IMR-90 (cell line): ENCODE measurements at places on chromosomes 2 and 18.

DNA sequence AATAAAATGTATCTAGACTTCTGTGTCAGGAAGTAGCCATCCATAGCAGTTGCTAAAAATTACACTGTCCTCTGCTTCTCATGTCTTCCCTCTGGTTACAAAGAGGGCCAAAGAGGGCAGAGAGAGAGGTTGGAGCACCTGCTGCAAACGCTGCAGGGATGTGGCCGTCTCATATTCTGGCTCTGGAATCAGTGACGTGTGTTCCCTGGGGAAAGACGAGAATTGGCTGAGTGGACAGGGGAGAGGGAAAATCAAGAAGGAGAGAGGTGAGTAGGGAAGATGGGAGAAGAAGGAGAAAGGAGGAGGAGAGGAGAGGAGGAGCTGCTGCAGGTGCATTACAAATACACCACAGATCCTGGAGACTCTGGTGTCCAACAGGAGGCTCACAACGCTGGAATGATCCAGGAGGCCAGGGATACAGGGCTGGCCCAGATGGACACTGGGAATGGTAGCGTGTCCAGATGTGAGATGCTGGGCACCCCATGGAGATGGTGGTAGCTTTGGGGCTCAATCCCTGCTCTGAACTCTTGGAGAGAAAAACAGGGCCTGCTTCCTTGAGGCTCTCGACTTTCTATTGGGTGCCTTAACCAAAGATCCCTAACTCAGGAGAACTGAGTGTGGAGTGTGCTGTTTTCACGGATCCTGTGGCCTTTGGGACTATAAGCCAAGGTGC lies 118.4 kb upstream of the PXDN start:
- no peak for DNase-seq

GRCh38 chr2:134235510-134236144 lies 18.2 kb upstream of the MGAT5 start:
- DNase-seq = peak; percentile 62

GRCh38 chr2:38508311-38509039 lies 94.3 kb downstream of the HNRNPLL start:
- DNase-seq = peak; percentile 66

DNA sequence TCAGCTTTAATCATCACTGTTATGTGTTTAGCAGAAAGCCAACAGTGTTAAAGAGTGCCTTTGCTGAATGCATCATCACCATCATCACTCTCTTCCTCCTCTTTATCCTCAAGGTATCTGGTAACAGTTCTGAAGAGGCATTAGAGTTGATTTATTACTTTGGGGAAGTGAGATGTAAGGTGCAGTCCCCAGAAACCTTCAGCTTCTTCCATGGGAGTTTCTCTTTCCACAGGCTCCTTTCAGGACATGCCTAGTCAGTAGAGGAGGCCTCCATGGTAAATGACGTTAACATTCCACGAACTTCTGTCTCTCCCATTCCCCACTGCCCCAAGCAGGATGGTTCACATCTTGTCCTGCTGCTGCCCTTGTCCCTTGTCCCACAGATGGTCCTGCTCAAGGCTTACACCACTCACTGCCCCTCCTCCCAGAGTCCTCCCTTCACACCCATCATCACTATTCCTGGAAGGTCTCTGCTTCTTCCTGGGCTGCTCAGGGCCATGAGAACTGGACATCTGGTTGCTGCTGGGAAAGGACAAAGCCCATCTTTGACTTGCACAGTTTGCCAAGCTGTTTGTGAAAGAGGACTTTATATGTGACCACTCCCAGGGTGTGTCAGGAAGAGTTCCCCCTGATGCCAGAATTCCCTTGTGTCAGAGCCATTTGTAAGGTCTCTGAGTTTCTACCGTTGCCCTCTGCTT lies 5.3 kb upstream of the REG1A start:
- DNase-seq = no peak

- no peak for DNase-seq
Observed at GRCh38 chr2:137508739-137509384, 455.4 kb upstream of the HNMT start.

GRCh38 chr2:227308784-227309183 lies 16.3 kb upstream of the MFF start:
- DNase-seq = no peak

GRCh38 chr2:179248024-179248348 lies 16.6 kb downstream of the SESTD1 start:
- DNase-seq = no peak

DNA sequence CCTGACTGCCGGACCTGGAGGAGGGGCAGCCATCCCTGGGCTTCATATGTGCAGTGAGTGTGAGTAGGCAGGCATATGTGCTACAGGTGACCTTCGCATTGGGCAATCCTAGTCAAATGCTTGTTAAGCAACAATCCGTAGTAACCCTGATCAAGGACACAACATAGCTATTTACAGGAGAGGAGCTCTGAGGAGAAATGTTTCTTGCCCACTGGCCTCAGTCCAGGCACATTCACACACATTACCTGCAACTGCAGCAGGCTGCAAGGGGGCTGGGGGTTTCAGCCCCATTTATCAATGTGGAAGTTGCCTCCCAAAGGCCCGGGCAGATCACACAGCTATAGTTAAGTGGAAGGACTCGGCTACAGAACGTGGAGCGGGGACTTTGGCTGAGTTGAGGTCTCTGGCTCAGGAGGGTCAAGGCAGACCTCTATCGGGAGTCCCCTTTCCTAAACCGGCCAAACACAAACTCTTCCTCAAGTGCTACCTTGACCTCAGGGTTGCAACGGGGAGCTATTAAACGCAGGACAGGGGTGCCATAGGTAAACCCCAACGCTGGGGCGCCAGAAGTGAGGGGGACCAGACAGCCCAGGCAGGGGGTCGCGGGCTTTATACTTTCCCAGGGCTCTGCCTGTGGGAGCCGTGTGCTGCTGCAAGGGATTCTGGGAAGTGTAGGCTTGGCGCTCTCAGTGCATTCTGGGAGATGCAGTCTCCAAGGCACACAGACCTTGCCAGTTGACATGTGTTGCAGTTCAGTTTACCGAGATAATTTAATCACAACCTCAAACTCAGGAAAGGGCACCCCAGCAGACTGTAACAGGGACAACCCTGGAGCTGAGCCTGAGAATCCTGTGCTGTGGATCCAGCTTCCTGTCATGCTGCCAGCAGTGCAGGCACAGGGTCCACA lies 9.4 kb downstream of the KHK start:
- peak; percentile 57 for DNase-seq

GRCh38 chr18:51168026-51168742 lies 29.3 kb downstream of the MEX3C start:
- no peak for DNase-seq

DNA sequence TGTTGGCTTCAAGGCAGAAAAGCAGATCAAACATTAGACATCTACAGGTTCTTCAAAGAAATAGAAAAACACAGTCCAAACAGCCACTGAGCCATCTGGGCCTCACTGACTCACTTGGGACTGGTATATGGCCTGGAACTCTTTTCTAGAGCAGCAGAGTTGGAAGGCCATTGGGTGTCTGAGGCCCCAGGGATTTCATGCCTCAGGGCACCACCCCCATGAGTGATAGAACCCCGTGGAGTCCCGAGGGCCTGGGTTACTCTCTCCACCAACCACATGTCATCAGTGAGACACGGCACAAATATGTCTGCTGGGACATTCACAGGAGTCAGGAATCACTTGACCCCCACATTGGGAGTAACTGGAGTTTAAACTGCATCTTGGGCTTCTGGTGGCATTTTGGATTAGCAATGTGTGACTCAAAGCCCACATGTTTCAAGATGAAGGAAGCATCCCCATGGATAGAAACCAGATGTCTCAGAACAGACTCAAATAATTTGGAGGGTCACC lies 44.0 kb downstream of the CAPN13 start:
- no peak for DNase-seq

DNA sequence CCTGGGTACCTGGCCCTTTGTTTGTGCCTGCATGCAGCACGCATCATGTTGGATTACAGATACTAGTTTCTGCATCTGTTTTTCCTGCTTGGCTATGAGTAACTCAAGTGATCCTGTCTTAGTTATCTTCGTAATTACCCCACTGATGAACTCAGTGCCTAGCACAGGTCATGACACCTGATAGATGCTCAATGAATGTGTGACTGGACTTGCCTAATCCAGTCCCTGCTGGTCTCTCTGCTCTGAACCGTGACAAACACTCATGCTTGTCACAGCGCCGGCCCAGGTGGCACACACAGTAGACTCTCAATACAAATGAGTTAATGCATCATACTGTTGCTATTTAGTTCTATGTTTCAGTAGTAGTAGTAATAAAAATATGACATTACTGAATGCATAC lies 31.2 kb upstream of the NTSR2 start:
- no peak for DNase-seq

GRCh38 chr2:114400890-114401289 lies 41.6 kb upstream of the DPP10 start:
- DNase-seq = no peak

- peak; percentile 15 for DNase-seq
Observed at GRCh38 chr18:54209471-54210180, 14.8 kb downstream of the MBD2 start.

- DNase-seq = no peak
Observed at GRCh38 chr2:81647715-81648230, 1343.2 kb upstream of the LRRTM1 start.

DNA sequence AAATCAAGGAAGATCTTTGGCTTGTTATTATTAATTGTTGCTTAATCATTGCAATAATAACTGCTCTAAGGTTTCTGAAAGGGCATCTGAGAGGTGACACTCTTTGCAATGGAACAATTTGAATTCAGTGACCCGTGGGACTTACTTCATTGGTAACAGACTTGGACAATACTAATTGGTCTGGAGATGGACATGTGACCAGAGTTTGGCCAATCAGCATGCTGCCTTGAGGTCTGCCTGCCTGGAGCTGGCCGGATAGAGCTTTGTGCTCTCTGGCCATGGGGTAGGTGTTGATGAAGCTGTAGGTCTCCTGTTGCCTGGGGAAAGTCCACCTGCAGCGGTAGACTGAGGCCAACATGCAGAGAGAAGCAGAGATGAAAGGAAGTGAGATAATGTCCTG lies 24.0 kb upstream of the VPS4B start:
- no peak for DNase-seq

DNA sequence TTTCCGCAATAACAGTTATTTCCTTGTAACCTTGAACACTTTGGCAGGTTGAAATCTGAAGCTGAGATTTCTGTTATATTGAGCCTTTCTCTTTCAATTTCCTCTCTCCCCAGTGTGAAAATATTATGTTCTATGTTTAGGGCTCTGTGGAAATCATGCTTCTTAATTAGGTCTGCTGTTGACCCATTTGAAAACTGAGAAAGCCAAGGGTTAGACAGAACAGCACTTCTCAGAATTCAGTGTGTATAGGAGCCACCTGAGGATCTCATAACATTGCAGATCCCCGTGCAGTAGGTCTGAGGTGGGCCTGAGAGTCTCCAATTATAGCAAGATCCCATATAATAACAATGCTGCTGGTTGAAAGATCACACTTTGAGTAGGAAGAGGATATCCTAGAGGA lies 230.2 kb upstream of the NT5C1B start:
- no peak for DNase-seq

DNA sequence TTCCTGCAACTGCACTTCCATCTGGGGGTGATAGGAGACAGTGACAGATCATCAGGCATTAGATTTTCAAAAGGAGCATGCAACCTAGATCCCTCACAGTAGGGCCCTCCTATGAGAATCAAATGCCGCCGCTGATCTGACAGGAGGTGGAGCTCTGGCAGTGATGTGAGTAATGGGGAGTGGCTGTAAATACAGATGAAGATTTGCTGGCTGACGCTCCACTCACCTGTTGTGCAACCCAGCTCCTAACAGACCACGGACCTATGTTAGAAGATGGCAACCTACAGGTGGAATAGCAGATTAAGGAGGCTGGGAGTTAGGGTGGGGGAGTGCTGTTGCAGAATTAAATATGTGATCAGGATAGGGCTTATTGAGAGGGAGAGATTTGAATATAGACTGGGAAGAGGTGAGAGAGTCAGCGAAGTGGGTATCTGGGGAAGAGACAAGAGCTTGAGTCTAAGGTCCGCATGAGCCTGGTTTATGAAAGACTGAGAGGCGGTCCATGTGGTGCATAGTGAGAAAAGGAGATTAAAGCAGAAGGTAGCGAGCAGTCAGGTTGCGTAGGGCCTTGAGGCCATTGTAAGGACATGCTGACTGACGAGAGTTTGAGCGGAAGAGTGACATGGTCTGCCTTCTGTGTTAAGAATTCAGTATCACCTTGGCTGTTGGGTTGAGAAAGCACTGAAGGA lies 31.3 kb upstream of the TOGARAM2 start:
- DNase-seq = no peak

DNA sequence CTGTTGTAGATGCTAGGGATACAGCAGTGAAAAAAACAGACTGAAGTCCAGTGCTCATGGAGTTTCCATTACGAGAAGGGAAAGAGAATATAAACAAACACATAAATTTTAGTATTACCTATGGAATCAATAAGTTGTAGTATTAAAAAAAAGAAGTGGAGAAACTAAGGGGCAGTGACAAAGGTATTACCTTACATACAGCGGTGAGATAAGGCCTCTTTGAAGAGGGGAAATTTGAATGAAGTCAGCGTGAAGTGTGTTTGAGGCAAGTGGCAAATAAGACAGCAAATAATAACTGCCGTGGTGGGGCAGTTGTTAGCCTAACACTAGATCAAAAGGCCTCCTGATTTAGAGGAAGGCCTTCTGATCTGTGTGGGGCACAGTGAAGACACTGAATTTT lies 57.9 kb downstream of the TLK1 start:
- DNase-seq = no peak

DNA sequence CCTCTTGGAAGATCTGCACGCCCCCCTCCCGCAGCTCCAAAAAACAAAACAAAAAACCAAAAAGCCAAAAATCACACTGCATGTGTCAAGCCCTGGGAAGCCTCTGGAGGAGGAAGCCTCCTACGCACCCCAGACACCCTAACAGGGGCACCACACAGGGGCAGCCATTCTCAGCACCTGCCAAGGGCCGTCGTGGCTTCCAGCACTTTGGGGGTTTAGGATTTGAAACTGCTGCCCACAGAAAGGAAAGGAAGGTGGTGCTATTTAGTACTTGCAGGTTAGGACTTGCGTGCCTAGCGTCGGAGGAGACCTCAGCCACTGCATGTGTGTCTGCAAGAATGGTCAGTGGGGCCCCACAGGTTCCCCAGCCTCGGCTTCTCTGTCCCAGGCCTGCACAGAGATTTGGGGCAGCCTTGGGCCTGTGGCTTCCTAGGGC lies 419 bp upstream of the GPR55 start:
- no peak for DNase-seq

- DNase-seq = no peak
Observed at GRCh38 chr2:57602733-57603132, 443.9 kb upstream of the VRK2 start.

DNA sequence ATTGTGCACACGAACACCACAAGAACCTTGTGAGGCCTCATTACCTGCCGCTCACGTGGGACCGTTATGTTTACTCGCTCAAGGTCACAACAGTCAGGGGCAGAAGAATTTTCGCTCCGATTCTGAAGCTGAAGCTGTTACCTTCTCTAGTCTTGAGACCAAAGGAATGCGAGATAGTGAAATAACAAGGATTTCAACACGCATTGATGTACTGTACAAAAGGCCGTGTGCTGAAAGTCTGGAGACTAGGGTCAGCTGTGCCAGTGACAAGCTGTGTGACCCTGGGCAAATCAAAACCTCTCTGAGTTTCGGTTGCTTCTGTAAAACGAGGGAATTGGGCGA lies 583 bp downstream of the NEMP2 start:
- no peak for DNase-seq

GRCh38 chr2:120720231-120720630 lies 15.4 kb upstream of the GLI2 start:
- DNase-seq = no peak

GRCh38 chr18:25067275-25068025 lies 284.5 kb downstream of the ZNF521 start:
- no peak for DNase-seq
